Fibroblast of skin of left biceps (primary cell): ENCODE measurements at places on chromosomes 3 and 15.

- DNase-seq, result no peak
Observed at GRCh38 chr3:123536153-123536895, 48.5 kb downstream of the HACD2 start.

DNA sequence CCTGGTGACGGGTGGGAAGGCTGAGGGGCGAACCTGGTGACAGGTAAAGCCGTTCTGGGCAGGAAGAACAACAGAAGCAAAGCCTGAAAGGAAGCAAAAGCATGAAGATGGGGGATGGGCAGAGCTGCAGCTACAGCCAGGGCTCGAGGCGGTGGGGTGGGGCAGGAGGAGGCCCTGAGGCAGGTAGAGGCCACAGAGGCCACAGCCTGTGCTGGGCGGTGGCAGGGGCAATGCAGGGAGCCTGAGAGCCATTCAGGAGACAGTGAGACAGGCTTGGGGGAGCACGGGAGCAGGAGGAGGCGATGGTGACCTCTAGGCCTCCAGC, 8.2 kb downstream of the PCSK6 start:
- DNase-seq, result no peak

DNA sequence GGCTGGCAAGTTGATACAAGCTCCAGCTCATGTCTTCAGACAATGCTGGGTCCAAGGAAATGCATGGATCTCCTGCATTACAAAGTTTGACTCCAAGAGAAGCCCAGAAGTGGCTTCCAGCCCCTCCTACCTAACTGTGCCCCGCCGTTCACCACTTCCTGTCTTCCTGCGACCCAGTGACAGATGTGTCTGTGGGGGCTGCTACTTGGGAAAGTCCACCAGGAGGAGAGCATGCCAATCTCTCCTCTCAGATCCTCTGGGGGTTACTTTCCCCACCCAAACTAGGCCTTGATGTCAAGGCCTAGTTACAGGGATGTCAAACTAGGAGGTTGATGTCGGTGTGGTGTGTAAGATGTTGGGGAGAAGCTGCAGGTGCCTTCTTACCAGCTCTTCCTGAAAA, 133.6 kb upstream of the RASGRP1 start:
- DNase-seq, result no peak

GRCh38 chr3:194206320-194206719, 70.4 kb downstream of the HES1 start:
- DNase-seq, result no peak

DNA sequence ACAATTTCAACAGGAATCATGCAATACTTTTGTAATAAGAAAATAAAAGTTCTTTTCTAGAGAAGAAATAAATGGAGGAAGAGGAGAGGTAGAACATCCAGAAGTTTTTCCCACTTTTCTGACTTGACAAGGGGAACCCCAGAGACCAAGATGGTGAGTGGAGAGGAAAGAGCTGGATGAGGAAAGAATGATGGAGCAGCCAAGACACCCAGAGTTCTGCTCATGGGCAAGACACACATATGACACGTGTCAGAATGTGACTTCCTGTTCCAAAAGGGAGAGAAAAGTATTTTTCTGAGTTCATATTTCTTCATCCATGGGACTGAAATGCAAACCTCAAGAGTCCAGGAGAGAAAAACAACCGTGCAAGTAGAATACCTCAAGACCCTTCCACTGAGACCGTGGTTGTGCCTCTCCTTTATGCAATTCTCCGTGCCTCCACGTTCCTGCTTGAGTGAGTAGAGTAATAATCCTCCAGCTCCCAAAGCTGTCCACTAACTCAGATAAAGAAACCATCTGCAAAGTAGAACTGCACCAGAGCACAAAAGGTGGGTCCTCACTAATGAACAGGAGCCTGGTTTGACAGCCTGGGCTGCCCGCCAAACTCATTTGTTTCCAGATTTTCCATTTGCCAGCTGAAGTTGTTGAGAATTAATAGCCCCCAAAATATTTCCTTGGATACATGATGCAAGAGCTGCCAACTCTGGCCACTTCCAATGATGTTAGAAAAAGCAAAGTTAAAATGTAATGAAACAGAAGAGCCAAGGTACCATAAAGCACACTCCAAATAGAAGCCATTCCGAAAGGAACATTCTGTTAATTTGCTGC, 272.6 kb upstream of the IGF1R start:
- no peak for DNase-seq

- no peak for DNase-seq
Observed at GRCh38 chr15:62506217-62506805, 341.2 kb upstream of the C2CD4B start.

GRCh38 chr15:85361323-85361722, 19.1 kb upstream of the AKAP13 start:
- no peak for DNase-seq

GRCh38 chr3:134430950-134431445, 54.8 kb downstream of the ANAPC13 start:
- DNase-seq, result no peak

GRCh38 chr3:108509263-108509662, 1.1 kb downstream of the MYH15 start:
- no peak for DNase-seq

GRCh38 chr3:143613226-143613625, 235.0 kb downstream of the SLC9A9 start:
- no peak for DNase-seq

DNA sequence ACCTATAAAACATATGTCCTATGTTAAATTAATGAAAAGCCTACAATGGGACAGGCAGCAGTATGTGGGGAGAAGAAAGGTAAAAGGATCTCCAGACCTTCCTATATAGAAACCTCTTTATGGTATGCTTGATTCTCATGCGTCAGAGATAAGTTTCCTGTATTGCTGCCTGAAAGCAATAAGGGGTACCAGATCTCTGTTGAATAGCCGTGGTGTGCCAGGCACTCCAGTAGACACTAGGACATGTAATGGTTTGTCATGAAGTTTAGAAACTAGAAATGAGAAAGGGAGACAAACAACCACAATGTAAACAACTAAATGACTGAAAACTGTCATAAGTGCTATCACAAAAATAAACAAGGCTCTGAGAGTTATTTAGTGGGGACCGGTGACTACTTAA, 168.1 kb downstream of the EFHB start:
- DNase-seq, result no peak

DNA sequence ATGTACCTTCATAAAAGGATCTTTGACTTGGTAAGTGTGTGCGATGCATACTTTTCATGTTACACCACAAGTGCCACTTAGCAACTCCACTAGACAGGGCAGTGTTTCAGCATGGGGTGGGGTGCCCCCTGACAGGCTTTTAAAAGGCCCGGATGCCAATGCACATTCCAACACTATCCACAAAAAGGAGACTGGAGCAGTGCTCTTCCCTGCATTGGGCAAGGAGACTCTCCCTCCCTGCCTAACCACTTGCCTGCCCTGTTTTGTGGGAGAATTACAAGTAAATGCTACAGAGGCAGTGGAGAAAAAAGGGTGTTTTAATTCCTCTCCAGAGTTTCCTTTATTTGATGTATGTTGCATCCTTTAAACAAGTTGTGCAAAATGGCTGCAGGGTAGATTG, 1.7 kb upstream of the RARB start:
- no peak for DNase-seq

- DNase-seq, result no peak
Observed at GRCh38 chr15:88454867-88455810, 12.0 kb downstream of the MRPL46 start.

DNA sequence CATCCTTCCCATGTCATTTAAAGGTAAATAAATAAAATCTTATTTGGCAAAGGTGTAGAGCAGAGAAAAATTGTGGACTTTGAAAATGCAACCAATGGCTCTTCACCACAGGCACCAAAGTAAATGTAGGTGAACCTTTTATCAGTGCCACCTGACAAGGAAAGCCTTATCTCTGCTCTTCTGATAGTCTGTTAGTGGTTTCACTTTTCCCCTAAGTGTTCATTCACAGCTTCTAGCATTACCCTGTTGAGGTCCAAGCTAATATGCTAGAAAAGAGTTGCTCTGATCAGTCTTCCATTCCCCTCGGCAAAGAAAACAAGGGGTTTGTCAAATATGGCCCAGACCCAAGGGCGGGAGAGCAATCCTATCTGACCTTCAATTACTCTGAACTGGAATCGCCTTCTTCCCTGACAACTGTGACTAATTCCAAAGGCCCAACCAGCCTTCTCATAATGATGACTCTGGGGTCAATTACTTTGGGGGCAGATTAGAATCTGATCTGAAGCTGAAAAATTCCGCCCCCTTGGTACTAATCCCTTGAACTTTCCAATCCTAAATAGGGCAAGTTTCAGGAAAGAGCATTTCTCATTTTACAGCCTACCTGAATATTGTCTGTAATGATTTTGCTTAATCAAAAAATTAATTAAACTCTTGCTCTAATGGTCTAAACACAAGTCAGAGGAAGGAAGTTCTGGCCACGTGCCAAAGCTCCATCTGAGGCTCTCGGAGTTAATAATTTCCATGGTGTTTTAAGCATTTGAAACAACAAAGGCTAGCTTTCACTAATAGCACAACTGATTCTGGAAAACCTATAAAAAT, 52.4 kb downstream of the SETMAR start:
- no peak for DNase-seq

GRCh38 chr3:33577173-33577572, 137.0 kb upstream of the UBP1 start:
- no peak for DNase-seq

DNA sequence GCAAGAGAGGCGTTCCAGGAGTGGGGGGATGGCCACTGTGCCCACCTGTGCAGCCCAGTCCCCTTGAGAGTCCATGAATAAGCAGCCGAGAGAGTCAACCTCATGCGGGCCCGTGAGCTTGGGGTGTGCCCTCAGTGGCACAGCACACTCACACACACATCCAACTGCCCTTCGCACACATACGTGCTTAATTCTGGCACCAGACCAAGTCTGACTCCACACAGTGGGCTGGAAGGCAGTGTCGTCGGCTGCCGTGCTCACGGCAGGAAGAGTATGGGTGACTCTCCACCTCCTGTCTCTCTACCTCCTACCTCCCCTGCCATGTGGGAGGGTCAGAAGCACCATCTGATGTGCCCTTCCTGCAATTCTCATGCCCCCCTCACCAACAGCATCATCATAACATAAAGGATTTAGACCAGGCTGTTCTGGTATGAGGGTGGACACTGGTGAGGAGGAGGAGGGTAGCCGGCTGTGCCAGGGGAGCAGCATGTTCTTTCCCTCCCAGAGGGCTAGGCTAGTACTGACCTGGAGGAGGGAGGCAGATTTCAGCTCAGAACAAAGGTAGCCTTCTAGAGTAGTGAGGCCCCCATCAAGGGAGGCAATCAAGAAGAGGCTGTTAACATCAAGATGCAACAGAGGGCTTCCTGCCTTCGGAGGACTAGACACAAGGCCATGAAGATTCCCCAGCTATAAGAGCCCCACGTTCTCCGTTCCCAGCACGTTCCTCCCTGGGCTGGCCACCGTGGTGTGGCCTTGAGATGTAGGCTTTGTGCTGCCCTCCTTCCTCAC, 5.3 kb upstream of the STRA6 start:
- DNase-seq, result no peak

- no peak for DNase-seq
Observed at GRCh38 chr3:186150041-186150830, 41.3 kb upstream of the ETV5 start.

GRCh38 chr3:87733671-87734367, 325.0 kb downstream of the CGGBP1 start:
- no peak for DNase-seq

- DNase-seq, result peak; percentile 56
Observed at GRCh38 chr3:67654099-67654843, at the start of gene SUCLG2. TSS of gene SUCLG2 (minus strand) at chr3:67654612. CDS start at chr3:67654586, 26 bp downstream.

DNA sequence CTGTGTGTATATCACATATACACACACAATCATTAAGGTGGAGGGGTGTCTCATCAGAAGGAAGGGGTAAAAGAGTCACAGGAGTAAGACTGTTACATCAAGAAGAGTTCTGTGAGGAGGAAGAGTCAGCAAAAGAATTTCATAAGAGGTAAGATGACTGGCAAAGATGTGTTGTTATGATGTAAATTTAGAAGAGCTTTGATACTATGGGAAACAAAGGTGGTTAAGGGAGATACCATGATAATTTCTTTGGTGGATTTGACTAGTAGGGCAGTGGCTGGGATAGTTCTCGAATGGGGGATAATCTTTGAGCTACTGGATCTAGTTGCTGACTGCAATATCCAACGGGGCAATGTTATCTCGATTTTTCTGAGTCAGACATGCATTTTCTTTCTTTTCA, 61.6 kb downstream of the STAG1 start:
- DNase-seq, result no peak

- peak; percentile 55 for DNase-seq
Observed at GRCh38 chr3:15899388-15899787, 101.6 kb upstream of the ANKRD28 start.

DNA sequence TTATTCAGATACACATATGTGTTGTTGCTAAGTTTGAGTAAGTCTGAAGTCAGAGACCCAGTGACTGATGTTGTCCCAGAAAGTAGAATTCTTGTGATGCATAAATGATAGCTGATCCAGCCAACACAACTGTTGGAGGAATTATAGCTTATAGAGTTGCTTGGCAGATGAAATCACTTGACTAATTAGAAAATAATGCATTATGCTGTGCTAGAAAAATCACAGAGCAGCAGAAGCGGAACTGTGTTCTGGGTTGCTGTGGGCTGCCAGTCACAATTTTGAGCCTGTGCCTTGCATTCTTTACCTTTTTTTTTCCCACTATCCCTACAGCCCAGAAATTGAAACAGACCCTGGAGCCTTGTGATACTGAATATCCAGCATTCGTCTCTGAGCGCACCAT, 90.0 kb upstream of the LRTM1 start:
- DNase-seq, result peak; percentile 40

GRCh38 chr3:100088735-100089368, 25.4 kb downstream of the FILIP1L start:
- DNase-seq, result no peak

GRCh38 chr15:78079298-78080087, 2.0 kb upstream of the TBC1D2B start:
- DNase-seq, result no peak
